ENCODE measurements at places on chromosomes 11 and 22.

DNA sequence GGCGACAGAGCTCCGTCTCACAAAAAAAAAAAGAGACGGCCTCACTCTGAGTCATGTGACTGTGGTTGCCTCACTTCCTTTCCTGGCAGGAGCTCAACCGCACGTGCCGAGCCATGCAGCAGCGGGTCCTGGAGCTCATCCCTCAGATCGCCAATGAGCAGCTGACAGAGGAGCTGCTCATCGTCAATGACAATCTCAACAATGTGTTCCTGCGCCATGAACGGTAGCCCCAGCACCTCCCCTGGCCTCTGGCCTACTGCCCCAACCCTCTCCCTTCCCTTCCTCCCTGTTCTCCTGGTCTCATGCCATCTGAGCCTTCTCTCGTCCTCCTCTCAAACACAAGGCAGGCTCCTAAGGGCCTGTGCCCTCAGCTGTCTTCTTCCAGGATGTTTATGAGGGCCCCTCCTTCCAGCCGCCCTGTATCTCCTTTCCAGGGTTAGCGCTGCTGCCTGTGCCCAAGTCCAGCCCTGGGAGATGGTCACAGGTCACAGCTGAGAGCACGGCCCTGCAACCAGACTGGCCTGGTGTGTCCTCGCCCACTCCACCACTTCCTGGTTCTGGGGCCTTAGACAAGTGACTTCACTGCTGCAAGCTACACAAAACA lies 30.7 kb downstream of the TOM1 start:
- DNase-seq = peak; percentile 58

- DNase-seq = no peak
Observed at GRCh38 chr11:96211436-96211835, 131.6 kb downstream of the MAML2 start.

- peak; percentile 29 for DNase-seq
Observed at GRCh38 chr11:36376009-36376887, 80.2 kb downstream of the PRR5L start.

DNA sequence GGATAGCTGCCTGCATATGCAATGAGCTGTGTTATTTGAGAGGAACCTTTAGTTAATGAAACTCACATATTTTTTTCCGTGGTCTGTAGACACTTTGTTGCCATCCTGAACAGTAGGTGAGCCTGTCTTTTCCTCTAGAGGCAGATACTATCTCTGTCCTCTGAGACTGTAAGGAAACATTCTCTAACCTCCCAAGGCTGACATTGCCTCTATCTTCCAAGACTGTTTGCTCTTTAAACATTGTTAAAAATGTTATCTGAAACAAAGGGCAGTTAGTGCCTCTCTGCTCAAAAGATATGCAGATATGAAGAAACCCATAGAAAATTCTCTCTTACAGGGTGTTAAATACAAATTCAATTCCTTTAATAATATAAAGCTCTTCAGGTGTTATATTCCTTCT lies 963.8 kb upstream of the CNTN5 start:
- DNase-seq = no peak

GRCh38 chr11:63510360-63511047 lies 4.6 kb downstream of the LGALS12 start:
- no peak for DNase-seq

DNA sequence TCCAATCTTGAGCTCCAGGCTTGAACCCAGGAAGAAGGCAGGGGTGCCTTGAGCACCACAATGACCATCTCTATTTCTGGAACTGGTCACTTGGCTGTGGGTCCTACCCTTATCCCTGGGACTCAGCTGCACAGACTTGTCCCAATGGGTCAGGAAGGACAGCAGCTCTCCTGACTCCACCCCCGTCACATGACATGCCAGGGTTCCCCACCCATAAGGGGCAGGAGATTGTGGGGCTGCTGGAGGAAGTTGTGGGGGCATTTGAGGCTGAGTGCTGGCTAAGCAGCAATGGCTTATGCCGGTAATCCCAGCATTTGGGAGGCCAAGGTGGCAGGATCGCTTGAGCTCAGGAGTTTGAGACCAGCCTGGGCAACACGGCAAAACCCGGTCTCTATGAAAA lies 56.2 kb downstream of the NFAM1 start:
- no peak for DNase-seq

GRCh38 chr11:69122630-69123431 lies 32.9 kb upstream of the SMIM38 start:
- DNase-seq = peak; percentile 85

DNA sequence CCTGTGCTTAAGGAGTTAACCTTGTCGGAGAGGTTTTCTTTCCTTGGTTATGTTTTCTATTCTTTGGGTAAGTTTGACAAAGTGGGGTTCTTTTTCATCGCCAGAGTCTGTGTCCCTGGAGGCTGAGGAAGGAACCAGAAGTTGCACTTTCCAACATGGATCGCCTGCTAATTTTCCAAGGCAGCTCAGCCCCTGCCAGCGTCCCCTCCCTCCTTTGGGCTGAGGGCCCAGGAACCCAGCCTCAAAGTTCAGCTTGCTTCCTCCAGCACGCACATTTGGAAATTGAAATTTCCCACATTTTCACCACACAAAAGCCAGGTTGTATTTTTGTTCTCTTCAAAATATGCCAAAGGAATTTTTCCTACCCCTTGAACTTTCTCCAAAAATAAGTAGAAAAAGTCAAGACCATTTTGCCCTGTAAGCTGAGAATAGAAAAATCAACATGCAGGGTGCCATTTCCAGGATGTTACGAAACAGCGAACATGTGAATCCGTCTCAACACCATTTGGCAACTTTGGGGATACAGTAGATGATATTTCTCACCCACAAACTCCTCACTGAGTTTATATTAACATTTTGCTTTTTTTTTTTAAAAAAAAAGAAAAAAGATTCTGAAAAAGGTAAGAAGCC lies 343.5 kb downstream of the TENM4 start:
- DNase-seq = no peak

DNA sequence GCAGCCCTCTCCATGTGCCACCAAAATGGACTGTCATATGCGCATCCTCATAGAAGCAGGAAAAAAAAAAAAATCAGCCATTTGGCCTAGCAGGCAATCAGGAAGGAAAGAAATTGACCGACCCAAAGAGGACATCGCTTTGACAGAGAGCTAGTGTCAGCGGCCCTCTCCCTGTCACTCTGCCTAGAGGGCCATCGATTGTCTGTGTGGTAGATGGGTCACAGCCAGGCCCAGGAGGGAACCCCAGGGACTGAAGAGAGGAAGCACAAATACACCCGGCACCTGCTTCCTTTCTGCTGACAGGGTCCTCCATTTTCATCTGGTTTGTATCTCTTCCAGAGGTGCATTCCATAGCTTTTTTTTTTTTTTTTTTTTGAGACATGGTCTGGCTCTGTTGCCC lies 21.8 kb downstream of the VPS37C start:
- no peak for DNase-seq

DNA sequence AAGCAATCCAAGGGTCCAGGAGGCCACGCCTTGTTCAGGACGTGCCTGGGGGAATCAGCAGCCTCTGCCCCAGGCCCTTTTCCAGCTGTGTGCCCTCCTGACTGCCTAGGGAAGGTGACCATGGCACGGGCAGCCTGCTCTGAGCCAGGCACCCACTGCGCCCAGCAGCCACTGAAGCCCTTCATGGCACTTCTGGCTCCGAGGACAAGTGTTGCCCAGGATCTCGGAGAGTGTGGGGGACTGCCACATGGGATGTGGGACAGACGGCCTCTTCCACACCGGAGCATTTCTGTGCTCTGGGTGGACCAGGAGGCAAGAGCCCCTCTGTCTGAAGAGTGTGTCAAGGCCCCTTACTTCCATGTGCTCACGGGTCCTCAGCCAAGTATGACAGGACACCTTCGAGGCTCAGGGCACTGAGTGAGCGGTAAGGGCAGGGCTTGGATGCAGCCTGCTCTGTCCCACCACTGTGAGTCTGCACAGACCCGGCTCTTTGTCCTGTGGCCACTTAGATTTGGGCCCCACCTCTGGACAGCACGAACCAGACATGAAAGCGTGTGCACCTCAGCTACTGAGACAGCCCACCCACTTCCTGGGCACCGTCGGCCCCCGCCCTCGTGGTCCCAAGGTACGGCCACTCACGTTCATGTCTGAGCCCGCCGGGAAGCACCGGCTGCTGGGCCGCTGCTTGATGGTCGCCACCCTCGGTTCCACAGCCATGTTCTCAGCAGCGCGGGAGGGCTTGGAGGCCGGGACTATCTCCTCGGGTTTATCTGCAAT lies 93.6 kb downstream of the CTTN start:
- DNase-seq = no peak

- DNase-seq = no peak
Observed at GRCh38 chr11:126129727-126130671, 67.3 kb upstream of the CDON start.

DNA sequence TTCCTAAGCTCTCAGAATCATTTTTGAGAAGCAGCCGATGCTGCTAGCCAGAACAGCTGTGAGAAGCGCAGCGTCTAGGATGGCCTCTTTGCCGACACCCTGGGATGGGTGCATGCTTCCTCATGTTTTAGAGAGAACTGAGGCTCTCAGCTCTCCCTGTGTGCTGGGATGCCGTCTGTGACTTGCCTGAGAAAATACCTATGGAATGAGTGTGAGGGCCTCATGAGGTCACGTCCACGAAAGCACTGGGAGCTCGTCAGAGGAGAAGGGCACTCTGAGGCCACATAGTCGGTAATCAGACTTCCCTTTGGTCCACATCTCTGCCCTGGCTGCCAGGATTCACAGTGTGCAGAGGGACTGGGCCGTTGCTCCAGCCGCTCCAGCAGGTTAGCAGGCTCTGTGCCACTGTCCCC lies 54.7 kb downstream of the MICAL3 start:
- DNase-seq = no peak

DNA sequence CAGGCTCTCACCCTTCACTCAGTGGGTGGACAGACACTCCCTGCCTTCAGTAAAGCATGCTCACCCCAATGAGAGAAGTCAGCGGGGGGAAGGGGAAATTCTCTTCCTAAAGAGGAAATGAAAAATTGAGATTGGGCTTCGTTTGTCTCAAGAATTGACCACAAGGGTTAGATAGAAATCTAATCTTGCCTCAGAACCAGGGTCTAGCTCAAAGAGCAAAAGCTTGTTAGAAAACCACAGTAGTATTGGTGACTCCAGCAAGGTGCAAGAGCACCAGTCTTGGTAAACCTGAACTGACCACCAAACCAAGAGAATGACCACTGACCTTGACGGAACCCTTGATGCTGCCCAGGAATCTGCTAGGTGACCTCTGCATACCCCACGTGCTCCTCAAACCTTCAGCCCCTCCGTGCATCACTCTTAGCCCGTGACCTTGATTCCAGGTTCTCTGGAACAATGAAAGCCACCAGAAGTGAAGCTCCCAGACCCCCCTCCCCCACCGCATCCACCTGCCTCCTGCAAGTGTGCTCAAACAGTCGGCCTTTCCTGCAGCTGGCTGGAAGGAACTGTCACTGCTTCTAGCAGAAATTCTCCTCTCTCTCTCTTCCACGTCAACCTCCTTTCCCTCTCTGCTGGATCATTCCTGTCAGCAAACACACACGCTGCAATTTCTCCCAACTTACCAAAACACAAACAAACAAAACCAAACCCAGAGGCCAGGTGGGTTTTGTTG lies 3.1 kb upstream of the TMA7B start:
- DNase-seq = no peak

DNA sequence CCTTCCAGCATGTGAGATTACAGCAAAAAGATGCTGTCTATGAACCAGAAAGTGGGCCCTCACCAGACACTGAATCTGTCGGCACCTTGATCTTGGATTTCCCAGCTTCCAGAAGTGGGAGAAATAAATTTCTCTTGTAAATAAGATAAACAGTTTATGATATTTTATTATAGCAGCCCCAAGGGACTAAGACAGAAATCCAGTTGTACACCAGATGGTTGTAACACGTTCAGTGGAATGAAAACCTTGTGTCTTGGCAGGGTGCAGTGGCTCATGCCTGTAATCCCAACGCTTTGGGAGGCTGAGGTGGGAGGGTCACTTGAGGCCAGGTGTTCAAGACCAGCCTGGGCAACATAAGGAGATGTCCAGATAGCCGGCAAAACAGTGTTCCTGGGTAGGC lies 61.8 kb downstream of the MCHR1 start:
- DNase-seq = no peak

- DNase-seq = no peak
Observed at GRCh38 chr11:62242021-62242420, at the start of gene SCGB1D2. Gene SCGB1D2, plus strand, starts transcription at chr11:62242239. Its CDS starts 69 bp downstream, at chr11:62242308.

DNA sequence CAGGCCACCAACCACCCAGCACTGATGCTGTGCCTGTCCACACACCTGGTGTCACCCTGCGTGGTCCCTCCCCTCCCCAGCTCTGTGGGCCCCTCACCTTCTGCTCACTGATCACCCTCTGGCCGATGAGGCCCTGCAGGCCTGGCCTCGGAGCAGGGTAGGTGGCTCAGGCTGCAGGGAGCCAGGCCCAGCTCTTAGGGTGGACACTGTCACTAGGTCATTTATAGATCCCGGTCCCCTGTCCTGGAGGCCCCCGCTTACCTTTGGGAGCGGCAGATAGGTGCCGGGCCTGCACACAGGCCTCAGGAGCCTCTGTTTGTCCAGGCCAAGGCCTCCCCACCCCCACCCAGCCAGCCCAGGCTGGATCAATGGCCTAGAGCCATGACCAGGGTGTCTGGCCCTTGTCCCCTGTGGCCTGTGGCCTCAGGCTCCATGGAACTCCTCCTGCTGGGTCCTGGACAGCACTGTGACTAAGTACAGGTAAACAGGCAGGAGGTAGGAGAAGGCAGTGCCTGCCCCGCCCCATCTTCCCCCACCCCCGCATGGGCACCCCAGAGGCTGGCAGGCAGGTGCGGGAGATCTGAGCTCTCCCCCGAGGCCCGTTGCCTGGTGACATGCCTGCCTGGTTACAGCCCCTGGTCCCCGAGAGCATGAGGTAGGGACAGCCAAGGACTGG lies at the start of gene TMPRSS6:
Gene TMPRSS6, minus strand, starts transcription at position 472 of the 676 bp plus-strand sequence. CDS start 6,296 bp downstream, outside the sequence.
- no peak for DNase-seq

DNA sequence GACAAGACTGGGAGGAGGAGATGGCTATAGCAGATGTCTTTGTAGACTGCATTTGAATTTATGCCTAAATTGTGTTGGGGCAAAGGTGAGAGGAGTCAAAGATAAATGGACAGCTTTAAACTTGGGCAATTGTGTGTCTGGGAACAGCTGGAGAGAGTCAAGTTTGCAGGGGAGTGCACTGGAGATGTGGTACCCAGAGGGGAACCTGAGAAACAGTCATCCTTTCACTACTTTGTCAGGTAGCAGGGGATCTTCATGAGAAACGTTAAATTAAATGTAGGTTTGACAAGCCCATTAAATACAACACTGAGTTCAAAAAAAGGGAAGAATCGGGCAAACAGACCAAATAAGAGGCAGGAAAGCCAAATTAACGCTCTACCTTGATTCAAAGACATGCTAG lies 277.7 kb downstream of the OPCML start:
- DNase-seq = no peak

DNA sequence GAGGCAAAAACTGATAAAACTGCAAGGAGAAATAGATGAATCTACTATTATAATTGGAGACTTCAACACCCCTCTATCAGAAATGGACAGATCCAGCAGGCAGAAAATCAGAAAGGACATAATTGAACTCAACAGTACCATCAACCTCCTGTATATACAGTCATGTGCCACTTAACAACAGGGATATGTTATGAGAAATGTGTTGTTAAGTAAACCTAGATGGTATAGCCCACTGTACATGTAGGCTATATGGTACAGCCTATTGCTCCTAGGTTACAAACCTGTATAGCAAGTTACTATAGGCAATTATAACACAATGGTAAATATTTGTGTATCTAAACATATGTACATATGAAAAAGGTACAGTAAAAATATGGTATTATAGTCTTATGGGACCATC lies 66.8 kb upstream of the PHF21A start:
- DNase-seq = no peak
